Colonic mucosa (tissue), 4 donors: ENCODE measurements at places on chromosomes 12 and 14. TPM values are rescaled to one million over a fixed set of nuclear protein-coding genes. Genes with fewer than 3 reads are reported as not detected.

GRCh38 chr12:24025153-24025798, 75.8 kb upstream of the SOX5 start:
- H3K4me1 ChIP-seq = no peaks in the 10 kb centered on the region
- H3K36me3 ChIP-seq = no peaks in the 10 kb centered on the region
- no peak overlapping the region for H3K27ac ChIP-seq
- no peak overlapping the region for H3K4me3 ChIP-seq
- H3K27me3 ChIP-seq = no peaks in the 10 kb centered on the region
- no peak for DNase-seq

DNA sequence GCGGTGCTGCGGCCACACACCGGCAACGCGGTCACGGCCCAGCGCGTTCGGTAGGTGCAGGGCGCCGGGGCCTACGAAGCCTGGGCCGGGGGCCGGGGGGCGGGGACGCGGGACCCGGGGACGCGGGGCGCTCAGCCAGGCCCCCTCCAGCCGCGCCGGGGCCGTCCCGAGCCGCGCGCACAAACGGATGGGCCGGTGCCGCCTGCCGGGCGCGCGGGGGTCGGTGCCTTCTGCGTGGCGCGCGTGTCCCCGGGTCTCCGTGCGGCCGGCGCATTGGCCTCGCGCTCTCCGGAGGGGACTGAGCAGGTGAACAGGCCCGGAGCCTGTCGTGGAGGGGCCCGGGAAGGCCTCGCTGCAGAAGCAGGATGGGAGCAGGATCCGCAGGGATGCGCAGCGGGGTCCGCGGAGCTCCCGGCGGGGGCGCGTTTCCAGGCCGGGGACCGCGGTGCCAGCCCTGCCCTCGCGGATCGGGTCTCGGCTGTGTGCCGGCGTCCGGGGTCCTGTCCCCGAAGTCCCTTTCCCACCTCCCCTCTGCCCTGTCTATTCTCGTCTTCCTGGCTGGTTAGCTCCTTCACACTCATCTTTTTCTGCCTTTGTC, 421 bp downstream of the GLT1D1 start:
- DNase-seq = no peak
- no peaks in the 10 kb centered on the region for H3K4me1 ChIP-seq
- H3K36me3 ChIP-seq = no peaks in the 10 kb centered on the region
- H3K27me3 ChIP-seq = peaks cover 3% of the 10 kb centered on the region

DNA sequence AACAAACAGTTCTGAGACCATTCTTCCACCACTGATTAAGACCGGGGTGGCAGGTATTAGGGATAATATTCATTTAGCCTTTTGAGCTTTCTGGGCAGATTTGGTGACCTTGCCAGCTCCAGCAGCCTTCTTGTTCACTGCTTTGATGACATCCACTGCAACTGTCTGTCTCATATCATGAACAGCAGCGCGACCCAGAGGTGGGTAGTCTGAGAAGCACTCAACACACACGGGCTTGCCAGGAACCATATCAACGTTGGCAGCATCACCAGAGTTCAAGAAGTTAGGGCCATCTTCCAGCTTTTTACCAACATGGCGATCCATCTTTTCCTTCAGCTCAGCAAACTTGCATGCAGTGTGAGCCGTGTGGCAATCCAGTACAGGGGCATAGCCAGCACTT, 16.9 kb downstream of the AEBP2 start:
- no peaks in the 10 kb centered on the region for H3K36me3 ChIP-seq
- DNase-seq = no peak
- no peak overlapping the region for H3K27ac ChIP-seq
- H3K4me3 ChIP-seq = no peak overlapping the region

GRCh38 chr14:105247026-105247425, 1.3 kb upstream of the BTBD6 start:
- H3K36me3 ChIP-seq = peaks cover 7% of the 10 kb centered on the region
- no peak overlapping the region for H3K27ac ChIP-seq
- H3K27me3 ChIP-seq = no peaks in the 10 kb centered on the region
- DNase-seq = no peak
- H3K4me1 ChIP-seq = peaks cover 11% of the 10 kb centered on the region

DNA sequence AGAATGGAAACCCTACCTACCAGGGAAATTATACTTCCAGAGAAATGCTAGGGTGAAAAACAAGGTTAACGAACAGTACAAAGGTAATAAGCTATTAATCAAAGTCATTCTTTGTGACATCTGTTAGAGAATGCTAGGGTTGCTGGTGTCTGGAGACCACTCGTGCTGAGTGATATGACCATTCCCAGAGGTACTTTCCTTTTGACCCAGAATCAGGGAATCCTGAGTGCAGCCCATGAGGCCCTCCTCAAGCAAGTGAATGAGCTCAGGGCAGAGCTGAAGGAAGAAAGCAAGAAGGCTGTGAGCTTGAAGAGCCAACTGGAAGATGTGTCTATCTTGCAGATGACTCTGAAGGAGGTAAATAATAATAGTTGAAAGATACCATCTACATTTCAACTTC, 31.7 kb downstream of the RPGRIP1 start:
- H3K27me3 ChIP-seq = no peaks in the 10 kb centered on the region
- H3K4me3 ChIP-seq = no peak overlapping the region
- no peak overlapping the region for H3K27ac ChIP-seq
- no peaks in the 10 kb centered on the region for H3K36me3 ChIP-seq
- H3K4me1 ChIP-seq = peaks cover 4% of the 10 kb centered on the region
- DNase-seq = no peak

- H3K27me3 ChIP-seq = no peaks in the 10 kb centered on the region
- DNase-seq = no peak
- H3K4me3 ChIP-seq = no peak overlapping the region
- H3K27ac ChIP-seq = no peak overlapping the region
Measured at GRCh38 chr12:111573476-111573875, 25.6 kb downstream of the ATXN2 start.

OR4E2 gene
- total RNA-seq = not detected

EGLN3 gene
- total RNA-seq = 86.3 TPM

GAS2L3 gene
- total RNA-seq = 56.0 TPM

METAP2 gene
- 53.8 TPM for total RNA-seq

SCNN1A gene
- total RNA-seq = 158 TPM
